ENCODE measurements at places on chromosomes 5 and 9. TPM values are rescaled to one million over a fixed set of nuclear protein-coding genes. Genes with fewer than 3 reads are reported as not detected.
A peak's percentile ranks its signal among the peaks of the same experiment; 100 is the strongest.

GRCh38 chr9:97487861-97488260, 13.6 kb upstream of the TMOD1 start:
- DNase-seq, result no peak

DNA sequence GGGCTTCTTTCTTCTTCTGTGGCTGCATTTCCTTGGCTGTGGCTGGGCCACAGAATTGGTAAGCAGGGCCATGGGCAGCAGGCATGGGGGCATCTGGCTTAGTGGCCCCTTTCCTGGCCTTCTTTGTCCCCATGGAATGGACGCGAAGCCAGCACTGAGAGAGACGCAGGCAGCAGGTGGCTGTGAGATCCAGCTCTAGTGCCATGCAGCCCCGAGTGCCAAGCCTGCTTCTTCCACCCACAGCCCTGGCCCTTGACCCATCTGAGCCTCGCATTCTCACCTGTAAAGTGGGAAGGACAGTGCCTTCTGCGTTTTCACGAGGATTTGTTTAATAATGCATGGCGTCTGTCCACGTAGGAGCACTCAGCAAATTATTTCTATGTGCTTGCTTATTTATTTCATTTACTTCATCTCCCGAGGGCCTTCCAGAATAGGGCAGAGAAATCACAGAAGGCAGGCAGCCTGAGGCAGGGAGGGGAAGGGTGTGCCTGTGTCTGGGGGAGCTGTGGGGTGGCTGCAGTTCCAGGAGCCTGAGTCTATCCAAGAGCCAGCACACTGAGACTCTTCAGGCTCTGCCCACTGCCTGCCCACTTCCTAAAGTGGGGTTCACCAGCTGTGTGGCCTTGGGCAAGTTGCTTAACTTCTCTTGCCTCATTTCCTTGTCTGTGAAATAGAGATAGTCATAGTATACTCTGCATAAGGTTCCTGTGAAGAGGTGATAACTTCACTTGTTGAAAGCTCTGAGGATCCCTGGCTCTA, 55.2 kb downstream of the NTNG2 start:
- DNase-seq, result no peak

DNA sequence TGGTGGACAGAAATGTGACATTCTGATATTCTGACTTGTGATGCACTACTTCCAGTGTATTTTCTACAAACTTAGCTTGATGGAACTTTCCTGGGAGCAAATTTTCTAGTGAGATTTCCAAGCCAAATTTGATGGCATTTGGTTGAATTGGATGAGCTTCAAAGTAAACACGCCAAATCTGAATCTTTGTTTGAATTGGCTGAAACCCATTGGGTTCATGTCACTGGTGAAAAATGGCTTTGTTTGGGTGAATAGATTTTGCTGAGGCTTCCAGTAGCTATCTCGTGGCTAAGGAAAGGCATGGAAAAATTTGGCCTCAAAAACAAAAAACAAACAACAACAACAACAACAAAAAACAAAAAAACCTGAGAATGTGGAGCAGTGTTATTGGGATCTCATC, 271.1 kb upstream of the RPS23 start:
- DNase-seq, result no peak

GRCh38 chr5:3386637-3387036, 209.0 kb upstream of the IRX1 start:
- peak; percentile 2 for DNase-seq

DNA sequence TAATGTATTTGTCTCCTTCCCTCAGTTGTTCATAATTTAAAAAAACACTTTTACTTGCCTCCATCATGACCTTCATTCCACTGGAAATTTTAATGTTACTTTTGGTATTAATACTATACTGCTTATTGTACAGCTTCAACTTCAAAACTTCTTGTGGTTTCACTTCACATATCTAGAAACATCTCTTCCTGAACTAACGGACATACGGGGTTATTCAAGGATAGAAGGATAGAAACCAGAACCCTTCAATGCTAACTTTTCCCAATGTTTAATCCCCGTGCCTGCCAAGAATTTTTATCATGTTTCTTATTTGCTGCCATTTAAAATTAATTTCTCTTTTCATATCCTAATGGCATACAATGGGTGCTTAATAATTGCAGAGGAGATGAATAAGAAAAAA, 36.3 kb upstream of the SETD9 start:
- no peak for DNase-seq

GRCh38 chr9:281741-282645, 67.3 kb downstream of the DOCK8 start:
- no peak for DNase-seq

GRCh38 chr5:132258102-132259068, 889 bp downstream of the PDLIM4 start:
- no peak for DNase-seq

GRCh38 chr5:145925353-145925752, 11.0 kb upstream of the SH3RF2 start:
- no peak for DNase-seq

DNA sequence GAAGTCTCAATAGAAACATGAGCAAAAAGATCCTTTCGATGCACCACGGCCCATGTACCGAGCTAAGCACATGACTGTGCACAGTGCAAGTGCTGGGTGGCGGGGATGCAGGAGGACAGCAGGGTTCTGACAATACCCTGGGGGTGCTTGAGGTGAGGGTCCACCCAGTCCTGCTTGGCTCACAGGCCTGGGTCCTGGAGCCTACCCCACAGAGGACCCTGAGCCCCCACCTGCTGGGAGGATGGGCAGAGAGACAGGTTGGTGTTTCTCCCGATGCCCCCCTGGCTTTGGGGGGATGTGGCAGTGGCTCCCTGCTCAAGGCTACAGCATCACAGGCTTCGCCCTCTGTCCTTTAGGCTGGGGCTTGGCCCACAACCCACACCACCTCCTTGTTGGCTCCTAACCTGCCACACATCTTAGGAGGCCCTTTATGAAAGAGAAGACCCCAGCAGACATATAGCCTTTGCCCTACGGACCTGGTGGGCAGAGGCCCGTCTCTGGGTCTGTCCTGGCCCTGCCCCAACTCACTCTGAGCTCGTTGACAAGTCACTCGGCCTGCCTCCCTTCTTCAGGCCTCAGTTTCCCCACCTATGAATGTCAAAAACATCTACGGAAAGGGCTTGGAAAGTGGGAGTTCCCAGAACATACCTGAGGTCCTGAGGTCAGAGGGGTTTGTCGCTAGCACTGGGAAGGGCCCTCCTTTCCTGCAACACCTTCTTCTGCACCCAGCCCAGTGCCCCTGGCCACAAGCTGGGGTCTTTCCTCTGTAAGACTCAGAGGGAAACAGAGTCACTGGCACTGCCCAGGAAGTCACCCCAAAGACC, 50.3 kb downstream of the BARX1 start:
- no peak for DNase-seq

GRCh38 chr9:90547896-90548295, 94.7 kb downstream of the DIRAS2 start:
- DNase-seq, result no peak

PFN3 gene
- not detected for total RNA-seq

ANXA6 gene
- 153 TPM for total RNA-seq

BTNL9 gene
- 11.5 TPM for total RNA-seq
